ENCODE measurements at places on chromosomes 12 and 14. TPM values are rescaled to one million over a fixed set of nuclear protein-coding genes. Genes with fewer than 3 reads are reported as not detected.

Gene PRIM1
- 22.8 TPM for total RNA-seq

DNA sequence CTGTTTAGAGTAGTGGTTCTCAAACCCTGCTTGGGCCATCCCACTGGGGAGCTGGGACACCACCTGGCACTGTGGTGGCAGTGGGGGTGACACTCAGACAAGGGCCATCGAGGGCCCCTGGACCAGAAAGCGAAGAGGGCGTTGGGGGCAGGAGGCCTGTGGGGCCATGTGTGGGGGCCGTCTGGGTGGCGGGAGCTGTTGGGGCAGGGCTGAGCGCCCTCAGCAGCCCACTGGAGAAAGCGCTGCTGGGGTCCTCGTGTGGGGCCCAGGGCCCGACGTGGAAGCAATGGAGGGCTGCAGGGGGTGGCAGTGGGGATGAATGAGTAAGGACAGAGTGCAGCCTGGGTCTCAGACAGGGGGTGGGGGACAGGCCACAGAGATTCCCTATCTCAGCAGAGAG, 5.9 kb upstream of the ADSS1 start:
- DNase-seq = no peak

DNA sequence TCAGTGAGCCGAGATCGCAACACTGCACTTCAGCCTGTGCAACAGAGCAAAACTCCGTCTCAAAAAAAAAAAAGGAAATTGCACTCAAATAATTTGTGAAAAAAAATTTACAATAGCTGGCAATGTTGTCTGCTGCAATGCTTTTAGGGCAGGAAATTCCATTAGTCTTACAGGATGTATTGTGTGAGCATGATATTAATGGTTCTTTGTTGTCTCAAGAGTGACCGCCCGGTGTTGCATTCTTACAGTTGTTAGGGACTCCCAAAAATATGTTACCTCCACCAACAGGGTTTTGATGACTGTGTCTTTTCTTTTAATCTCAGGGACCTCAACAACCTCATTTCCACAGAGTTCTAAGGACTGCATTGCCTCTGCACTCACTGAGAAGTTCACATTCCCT, 44.8 kb downstream of the PZP start:
- DNase-seq = no peak

Gene KRT72
- not detected for total RNA-seq

Gene TEX52
- total RNA-seq = not detected

DNA sequence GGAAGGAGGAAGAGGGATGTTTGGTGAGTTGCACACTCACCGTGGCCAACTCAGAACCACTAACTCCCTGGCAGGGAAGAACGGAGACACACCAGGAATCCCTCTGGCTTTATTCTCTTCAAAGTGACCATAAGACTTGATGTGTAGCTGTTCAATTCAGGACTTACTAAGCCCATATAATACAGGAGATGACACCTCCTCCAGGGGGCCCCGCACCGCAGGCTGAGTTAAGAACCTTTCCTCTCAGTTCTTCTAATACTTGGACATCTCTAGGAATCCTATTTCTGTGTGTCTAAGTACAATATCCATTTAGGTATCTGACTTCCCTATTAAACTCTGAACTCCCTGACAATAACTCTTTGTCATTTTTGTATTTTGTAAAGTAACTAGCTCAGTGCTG, 49.5 kb downstream of the DCAF4 start:
- DNase-seq = no peak

- DNase-seq = no peak
Observed at GRCh38 chr12:71476513-71476912, 36.9 kb downstream of the LGR5 start.

Gene CNTN1
- 1.2 TPM for total RNA-seq

- no peak for DNase-seq
Observed at GRCh38 chr14:92280554-92281262, 42.3 kb upstream of the SLC24A4 start.

DNA sequence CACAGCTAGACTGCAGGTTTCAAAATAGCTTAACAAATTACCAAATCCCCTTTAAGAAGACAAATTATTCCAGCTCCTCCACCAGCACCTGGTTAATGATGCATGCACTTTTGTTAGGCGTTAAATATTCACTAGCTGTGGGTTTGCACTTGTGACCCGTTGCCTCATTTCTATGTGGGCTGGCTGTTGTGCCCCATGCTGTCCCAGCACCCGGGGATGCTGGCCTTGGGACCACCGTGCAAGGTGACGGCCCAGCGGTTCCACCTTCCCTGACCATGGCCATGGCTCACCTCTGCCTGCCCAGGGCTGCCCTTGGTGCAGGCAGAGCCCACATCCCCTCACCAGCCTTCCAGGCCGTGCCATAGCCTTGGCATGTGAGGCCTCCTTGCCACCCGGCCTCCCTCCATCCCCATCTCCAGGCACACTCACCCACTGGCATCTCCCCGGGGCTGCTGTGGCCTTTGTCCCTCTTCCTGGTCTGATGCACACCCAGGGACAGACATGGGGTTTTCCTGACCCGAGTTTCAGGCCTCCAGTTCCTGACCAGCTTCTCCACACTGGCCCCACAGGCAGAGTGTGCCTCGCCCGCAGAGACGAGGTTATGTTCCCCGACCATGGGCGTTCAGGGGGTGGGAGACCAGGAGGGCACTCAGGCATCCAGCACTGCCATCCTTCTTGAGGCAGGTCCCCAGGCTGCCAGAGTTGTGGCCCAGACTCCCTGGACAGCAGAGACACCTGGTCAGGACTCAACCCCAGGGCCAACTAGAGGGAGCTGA, 20.3 kb upstream of the C14orf180 start:
- no peak for DNase-seq

DNA sequence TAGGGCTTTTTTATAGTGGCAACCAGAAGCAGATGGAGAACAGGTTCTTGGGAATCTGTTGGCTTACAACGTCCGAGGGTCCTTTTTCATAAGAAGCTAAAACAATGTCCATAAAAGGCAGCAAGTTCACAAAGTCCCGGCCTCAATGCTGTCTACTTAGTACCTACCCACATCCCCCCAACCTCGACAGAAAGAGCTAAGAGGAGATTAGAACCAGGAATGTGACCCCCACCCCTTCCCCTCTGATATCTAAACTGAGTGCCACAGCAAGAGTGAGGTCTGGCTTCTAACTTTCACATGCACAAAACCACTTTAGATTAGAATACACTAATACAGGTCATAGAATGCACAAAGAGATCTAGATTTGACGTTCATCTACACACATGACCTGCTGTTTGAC, 4.5 kb downstream of the DPF3 start:
- no peak for DNase-seq

DNA sequence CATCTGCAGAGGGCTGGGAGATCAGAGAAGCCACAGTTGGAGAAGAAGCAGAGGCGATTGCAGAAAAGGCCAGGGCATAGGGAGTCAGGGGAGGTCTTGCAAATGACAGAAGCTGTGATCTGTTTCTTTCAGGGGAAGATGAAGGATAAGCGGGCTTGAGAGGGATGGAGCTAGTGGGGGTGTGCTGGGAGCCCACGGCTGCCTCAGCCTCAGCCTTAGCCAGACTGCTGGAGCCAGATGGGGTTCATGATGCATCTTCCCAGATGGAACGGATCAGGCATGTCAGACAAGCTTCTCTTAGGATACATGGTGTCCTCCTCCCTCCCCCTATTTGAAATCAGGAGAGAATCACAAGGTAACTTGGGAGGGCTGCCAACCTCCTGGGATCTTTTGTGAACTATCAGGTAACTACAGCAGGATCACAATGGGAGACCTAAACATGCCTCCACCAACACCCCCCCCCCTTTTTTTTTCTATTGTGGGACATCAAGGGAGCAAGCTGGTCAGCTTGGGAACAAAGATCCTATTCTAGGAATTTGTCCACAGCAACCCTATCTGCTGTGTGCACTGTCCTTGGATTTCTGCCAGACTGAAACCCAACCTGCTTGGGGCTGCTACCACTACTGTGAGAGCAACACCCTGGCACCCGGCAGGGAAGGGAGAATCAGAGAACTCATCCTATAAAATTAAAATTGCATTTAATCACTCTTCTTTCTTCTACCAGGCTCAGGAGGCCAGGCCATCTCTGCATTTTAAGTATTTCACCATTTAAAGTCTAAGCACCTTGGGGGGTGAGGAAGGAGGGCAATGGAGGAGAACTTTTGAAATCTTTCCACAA, 10.7 kb upstream of the ATP2A2 start:
- peak; percentile 69 for DNase-seq

Gene EPS8
- total RNA-seq = 41.4 TPM

DNA sequence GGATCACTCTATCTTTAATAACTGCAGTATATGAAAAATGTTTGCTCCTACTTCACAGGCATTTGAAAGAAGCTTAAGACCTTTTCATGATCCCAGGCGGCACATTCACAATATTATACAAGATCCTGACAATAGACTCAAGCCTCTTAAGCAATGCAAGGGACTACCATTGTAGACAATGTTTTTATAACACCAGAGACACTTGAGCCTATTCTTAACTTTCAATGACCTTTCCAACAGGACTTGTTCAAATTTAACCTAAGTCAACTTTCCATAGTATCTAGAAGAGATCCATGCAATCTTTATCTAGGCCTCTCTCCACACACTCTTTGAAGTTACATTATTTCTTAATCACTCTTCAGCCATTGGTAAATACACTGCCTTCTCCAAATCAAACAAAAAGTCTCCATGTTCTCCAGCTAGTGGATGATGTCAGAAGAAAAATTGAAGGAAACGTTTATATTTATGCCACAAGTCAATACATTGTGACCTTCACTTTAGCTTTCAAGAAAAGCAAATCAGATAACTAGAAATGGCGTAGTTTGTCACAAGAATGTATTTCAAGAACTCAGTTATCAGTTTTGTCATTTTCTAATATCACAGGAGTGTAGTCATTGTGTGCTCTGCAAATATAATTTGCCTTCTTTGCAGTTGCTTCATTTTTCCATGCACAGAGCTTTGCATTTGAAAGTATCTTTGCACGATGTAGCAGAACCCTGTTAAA, 41.2 kb downstream of the PHLDA1 start:
- no peak for DNase-seq

Gene PLCZ1
- total RNA-seq = not detected

DNA sequence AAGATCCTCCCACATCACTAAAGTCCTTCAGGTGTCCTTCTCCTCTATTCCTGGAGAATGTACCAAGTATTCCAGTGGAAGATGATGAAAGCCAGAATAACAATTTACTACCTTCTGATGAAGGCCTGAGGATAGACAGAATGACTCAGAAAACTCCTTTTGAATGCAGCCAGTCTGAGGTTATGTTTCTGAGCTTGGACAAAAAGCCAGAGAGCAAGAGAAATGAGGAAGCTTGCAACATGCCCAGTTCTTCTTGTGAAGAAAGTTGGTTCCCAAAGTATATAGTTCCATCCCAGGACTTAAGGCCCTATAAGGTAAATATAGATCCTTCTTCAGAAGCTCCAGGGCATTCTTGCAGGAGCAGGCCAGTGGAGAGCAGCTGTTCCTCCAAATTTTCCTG, 54.6 kb upstream of the HELB start:
- no peak for DNase-seq

DNA sequence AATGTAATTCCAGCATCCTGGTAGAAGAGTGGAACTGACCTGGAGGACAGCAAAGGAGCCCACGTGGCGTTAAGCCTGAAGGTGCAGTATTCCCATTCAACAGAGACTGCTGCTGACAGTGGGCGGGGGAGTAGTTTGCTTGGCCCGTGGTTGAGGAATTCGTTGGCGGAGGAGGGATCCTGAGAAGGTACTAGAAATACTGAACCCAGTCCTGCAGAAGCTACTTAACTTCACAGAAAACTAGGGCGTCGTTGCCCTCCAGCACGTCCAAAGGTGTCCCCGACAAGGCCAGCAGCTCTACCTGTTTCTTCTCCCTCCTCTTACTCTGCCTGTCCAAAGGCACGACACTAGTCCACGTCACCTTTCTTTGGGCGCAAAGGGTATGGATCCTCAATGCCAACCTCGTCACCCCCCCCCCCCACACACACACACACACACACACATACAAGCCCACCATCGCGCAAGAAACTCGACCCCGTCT, 303 bp downstream of the PUS7L start:
- peak; percentile 67 for DNase-seq

- DNase-seq = peak; percentile 50
Observed at GRCh38 chr12:12244341-12244740, 22.5 kb downstream of the LRP6 start.

DNA sequence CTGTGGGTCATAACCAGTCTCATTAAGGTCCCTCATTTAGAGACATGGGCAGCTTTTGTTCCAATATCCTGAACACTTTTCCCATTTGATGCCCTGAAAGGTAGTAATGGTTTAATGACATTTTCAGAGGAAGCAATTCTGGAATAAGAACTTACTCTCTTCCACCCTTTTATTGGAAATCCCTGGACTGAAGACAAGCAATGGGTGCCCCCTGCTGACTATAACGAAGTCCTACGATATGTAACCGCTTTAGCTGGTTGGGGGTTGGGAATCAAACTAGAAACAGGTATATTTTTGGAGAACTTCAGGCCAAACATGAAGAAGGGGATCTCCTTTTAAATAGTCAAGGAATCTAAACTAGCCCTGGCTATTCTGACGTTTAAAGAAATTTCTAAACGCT, 20.5 kb downstream of the SARNP start:
- peak; percentile 80 for DNase-seq

Gene ADSS1
- 7.0 TPM for total RNA-seq

- no peak for DNase-seq
Observed at GRCh38 chr14:88870777-88871176, 46.3 kb downstream of the TTC8 start.

- no peak for DNase-seq
Observed at GRCh38 chr14:21136024-21136423, 19.8 kb downstream of the OR5AU1 start.

- no peak for DNase-seq
Observed at GRCh38 chr12:57048423-57049118, 1.4 kb downstream of the MYO1A start.

DNA sequence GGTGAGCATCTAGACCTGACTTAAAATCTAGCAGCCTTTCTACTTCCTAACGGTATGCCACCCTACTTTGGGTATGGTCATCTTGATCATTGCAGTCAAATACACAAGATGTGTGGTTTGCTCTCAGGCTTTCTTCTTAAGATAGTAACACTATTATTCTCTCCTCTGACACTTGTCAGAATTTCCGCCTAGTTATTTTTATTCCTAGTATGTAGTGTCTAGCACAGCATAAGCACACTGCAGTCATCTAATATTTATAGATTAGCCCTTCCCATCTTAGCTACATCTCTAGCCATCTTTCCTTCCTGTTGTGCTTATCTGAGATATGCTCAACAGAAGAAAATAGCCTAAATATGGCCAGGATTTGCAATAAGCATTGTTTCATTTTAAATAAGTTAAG, 180.1 kb downstream of the C12orf50 start:
- no peak for DNase-seq

GRCh38 chr12:61991661-61992060, 268.5 kb upstream of the USP15 start:
- no peak for DNase-seq

Gene APOF
- total RNA-seq = not detected

Gene RBP5
- total RNA-seq = not detected

Measured in stomach (tissue), 19 donors.